ENCODE measurements at places on chromosomes 5 and 9.

DNA sequence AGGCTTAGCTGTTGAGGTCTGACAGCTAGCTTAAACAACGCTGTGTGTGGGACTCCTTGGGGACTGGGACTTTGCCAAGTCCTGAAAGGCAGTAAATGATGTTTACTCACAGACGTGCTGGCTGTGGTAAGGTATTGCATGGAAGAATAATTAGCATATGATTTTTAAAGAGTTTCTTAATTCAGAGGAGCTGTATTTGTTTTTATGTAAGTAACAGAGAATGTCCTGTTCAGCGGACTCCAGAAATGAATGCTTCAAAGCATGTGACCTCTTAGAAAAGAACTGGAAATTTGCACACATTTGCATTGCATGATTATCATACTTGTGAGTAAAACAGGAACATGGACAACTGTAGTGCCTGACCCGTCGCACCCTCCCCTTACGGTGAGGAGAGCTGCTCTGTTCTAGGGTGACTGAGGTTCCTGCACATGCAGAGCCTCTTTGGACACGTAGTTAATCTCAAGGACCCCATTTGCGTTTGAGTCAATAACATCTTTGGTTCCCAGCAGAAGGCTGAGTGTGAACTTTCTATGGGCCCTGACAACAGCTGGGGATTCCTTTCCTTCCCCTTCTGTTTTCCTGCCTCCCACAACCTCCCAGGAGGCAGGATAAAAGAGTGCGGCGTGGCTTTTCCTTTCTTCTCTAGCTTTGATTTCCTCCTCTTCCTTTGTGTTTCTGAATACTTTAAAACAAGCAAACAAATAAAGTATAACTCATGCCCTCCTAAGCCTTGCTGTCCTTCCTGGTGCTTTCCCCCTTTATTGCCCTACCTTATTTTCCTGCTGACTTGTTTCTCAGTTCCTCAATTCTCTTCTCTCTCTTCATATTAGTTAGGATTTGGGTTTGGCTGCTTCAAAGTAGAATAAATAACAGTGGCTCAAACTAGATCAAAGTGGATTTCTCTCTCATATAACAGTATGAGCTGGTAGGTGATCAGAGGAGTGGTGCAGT lies 157.2 kb upstream of the CD180 start:
- no peak for DNase-seq

DNA sequence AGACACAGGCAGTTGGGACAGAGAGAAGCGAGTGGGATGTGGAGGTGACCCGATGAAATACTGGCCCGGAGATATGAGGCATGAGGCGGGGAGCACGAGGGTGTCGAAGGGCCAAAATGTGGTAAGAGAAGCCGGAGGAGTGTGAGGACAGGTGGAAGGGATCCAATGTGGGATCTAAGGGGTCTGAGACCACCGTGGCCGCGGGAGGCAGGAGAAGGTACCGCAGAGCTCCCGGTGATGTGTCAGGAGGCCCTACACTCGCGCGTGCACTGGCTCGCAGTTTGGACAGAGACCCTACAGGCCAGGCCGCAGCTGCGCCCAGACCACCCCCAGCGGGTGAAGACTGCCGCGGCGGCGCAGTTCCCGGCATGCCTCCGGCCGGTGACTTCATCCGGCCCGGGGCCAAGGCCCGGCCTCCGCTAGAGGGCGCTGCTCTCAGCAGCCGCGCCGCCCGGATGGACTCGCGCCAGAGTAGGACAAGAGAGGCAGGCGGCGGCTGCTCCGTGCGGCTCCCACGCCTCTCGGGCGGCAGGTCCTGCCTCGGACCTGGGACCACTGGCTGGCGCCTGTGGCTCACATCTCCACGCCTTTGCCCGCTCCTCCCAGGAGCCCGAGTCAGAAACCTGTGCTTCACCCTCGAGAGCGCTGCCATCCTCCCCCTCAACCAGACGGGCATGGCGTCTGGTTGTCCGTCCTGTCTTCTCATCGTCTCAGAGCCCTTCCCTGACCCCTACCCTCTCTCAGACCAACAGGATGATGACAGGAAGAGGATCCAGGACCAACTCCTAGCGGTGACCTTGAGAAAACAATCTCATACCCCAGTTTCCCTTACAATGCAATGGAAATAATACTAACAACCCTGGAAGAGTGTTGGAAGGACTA lies 35.4 kb upstream of the STING1 start:
- peak; percentile 32 for DNase-seq

- no peak for DNase-seq
Observed at GRCh38 chr9:94014066-94014654, 59.0 kb upstream of the BARX1 start.

DNA sequence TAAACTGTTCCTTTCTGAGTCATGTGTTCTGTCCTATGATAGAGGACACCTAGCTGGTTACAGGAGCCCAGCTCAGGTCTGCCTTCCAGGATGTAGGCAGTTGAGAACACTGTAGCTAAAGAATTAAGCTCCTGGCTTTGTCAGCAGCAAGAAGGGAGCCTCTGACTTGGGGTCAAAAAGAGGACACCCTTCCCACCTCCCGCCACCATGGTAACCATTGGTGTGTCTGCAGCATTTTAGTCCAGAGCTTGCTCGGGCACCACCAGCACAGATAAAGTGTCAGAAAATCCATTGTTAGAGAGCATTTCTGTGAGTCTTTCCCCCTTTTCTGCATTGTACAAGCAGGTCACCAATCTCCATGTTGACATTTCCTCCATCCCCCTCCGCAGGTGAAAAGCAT lies 181.7 kb downstream of the DOCK8 start:
- no peak for DNase-seq

DNA sequence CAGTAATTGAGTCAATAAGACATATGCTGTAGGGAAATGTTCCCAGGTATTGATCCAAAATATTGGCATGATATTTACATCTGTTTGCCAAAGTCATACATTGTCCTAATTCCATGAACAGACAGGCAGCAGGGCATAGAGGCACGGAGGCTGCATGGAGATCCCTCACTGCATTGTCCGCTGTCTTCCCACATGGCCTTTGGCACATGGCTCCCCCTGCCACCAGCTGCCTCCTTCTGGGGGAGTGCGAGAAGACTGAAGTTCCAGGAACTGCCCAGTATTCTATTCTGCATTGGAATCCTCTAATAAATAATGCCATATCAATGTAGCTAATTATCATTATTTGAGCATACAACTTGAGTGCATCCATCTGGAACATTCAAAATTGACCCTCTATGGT lies 269.0 kb downstream of the FBXL7 start:
- no peak for DNase-seq

- DNase-seq: no peak
Observed at GRCh38 chr9:116049456-116049855, 104.1 kb upstream of the PAPPA start.

DNA sequence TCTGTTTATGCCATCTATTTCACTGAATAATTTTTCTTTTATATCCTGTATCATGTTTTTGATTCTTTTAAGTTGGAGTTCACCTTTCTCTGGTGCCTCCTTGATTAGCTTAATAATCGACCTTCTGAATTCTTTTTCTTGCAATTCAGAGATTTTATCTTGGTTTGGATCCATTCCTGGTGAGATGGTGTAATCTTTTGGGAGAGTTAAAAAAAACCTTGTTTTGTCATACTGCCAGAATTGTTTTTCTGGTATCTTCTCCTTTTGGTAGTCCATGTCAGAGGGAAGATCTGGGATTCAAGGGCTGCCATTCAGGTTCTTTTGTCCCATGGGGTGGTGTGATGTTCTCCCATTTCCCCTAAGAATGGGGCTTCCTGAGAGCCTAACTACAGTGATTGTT lies 800.8 kb upstream of the TYRP1 start:
- no peak for DNase-seq

GRCh38 chr5:147411359-147412319 lies 98.2 kb downstream of the DPYSL3 start:
- no peak for DNase-seq

GRCh38 chr5:76207120-76207519 lies 123.9 kb downstream of the SV2C start:
- DNase-seq: no peak

- DNase-seq: no peak
Observed at GRCh38 chr5:152551061-152551460, 146.0 kb upstream of the NMUR2 start.

- no peak for DNase-seq
Observed at GRCh38 chr5:147578228-147579024, 68.6 kb upstream of the DPYSL3 start.

DNA sequence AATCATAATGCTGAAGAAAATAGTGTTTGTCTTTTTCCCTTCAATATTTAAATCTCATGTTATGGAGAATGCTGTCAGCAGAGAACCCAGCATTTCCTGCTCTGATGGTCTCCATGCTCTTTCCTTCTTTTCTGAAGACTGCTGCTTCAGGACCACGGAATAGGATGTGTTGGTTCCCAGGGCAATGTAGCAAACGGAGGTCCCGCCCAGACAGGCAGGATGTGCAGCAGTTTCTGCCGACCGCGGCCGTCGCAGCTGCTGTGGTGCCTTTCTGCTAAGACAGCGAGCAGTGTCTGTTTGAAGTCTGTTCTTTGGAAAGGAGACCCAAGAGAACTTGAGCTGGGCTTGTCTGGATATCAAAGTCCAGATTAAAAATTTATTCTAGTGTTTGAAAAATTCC lies 654.3 kb downstream of the CCDC171 start:
- no peak for DNase-seq

DNA sequence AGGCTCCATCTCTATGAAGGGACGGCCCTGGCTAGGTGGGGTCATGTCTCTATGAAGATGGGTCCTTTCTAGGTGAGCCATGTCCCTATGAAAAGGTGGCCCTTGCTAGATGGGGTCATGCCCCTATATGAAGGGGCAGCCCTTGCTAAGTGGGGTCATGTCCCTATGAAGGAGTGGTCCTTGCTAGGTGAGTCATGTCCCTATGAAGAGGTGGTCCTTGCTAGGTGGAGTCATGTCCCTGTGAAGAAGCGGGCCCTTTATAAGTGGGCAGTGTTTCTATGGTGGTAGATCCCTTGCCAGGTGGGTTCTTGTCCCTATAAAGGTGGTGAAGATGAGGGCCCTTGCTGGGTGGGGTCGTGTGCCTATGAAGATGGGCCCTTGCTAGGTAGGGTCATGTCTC lies 283.0 kb upstream of the IRX2 start:
- DNase-seq: no peak

- no peak for DNase-seq
Observed at GRCh38 chr9:105439428-105439827, 8.4 kb upstream of the FSD1L start.

- DNase-seq: no peak
Observed at GRCh38 chr5:103407402-103407801, 148.8 kb downstream of the MACIR start.

DNA sequence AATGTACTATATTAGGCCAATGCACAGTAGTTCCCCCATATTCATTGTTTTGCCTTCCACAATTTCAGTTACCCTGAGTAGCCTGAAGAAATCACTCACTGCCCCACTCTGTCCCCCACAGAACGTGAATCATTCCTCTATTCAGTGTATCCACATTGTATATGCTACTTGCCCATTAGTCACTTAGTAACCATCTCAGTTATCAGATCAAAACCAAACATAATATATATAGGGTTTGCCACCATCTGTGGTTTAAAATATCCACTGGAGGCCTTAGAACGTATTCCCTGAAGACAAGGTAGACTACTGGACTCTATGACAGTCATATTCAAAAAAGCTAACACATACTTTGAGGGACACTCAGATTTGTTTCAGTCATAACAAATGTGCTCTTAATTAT lies 465.7 kb upstream of the RGMB start:
- DNase-seq: no peak

DNA sequence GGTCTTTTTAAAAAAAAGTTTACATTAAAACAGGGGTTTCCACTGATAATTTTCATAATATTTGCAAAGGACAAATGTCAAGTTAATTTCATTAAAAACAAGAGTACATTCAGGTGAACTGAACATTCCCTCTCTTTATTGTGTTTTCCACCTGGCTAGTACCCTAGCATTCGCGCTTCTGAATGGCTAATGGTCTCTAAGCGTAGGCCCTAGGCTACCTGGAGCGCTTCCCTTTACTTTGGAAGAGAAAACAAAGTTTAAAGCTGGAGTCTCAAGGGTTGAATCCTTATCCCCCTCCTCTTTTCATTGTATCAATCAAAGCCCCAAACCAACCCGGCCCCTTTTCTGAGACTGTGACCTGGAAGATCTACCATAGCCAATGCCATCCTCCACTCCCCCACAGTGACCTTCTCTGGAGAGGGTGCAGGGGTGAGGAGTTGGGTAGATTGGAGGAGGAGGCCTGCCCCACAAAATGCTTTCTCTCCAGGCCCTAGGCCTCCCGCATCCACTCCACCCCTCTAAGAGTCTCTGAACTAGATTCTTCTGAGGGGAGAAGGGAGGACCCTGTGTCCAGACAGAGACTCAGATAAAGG lies 73.3 kb upstream of the TBCA start:
- no peak for DNase-seq

GRCh38 chr5:16799796-16800195 lies 136.3 kb downstream of the MYO10 start:
- no peak for DNase-seq

- DNase-seq: no peak
Observed at GRCh38 chr5:55911784-55912653, 60.9 kb downstream of the IL31RA start.

- DNase-seq: no peak
Observed at GRCh38 chr5:88081877-88082276, 186.8 kb downstream of the TMEM161B start.

DNA sequence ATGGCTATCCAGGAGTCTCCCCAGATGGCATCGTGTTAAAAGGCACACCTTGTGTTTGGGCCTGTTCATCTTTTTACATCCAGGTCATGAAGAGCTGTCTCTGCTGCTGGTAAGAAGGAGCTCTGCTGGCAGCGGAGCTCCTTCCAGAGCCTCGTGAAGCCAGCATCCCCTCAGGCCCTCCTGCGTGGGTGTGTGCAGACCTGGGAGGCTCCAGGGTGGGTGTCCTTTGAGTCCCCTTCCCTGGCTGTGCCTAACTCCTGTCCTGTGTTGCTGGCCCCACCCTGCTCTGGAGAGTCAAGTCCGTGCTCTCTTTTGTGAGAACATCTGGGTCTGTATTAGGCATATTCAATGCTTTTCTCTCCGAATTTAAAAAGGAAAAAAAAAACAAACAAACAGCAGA lies 149.6 kb upstream of the IRX2 start:
- DNase-seq: no peak

DNA sequence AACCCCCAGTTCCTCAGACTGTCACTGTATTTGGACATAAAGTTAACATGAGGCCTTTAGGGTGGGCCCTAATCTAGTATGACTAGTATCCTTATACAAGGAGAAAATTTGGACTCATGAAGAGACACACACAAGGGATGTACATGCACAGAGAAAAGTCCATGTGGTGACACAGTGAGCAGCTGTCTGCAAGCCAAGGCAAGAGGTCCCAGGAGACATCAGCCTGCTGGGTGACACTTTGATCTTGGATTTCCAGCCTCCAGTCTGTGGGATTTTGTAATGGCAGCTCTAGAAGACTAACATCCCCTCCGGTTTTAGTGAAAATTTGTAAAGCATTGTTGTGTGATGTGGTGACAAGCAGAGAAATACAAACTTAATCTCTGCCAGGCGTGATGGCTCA lies 66.1 kb downstream of the RAI14 start:
- DNase-seq: no peak

GRCh38 chr5:55900068-55900467 lies 48.9 kb downstream of the IL31RA start:
- DNase-seq: no peak
